ENCODE measurements at places on chromosomes 12 and 14.

- no peak for DNase-seq
Measured at GRCh38 chr12:84874125-84874824, 38.3 kb downstream of the SLC6A15 start.

DNA sequence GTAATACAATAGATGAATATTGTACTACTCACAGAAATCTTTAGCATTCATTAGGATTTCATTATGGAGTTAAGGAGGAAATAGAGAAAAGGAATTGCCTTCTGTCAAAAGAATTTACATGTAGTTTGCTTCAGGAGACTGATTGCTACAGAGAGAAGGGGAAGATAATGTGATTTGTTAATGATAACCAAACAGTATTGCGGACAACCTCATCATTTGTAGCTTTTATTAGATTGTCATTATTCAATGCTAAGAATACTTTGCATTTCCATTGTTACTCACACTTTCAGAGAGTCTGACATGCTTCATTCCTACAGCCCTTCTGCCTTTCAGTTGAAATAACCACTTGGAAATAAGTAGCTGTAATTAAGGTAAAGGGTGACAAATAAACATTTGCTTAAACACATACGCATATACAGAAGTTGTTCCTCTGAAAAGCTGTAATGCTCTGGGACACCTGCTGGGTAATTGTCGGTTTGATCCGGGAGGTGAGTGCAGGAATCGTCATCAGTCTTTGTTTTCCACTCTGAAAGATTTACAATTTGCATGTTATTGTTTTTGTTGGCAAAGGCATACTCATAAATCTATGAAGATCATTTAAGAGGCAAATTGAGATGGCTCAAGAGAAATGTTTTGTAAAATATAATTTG lies 600.2 kb downstream of the TRHDE start:
- no peak for DNase-seq

DNA sequence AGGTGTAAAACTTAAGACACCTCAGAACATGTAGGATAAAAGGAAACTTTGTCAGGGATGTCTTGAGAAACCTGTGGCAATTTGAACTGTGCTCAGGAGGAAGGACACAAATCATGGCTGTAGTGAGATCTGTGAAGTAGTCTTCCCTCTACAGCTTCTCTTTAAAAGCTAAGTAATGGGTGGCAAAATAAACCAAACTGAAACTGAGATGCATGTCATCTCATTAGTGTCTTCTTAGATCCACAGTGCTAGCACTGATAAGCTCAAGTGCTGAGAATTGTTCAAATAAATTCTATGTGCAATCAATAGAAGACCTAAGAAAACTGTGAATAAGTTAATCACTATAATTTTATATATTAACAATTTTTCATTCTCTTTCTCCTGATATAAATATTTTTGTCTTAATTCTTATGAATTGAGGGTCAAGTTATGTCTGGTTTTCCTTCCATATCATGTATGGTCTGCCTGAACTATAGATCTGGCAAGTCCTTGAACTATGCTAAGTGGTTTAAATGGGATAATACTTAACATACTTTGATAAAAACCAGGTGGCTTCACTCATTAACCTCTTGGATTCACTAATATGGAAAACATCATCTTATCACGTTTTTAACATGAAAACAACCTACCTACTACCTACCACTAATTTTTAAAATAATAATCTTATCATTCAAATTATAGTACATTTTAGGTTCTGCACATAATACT lies 27.2 kb downstream of the SYT1 start:
- DNase-seq: no peak

DNA sequence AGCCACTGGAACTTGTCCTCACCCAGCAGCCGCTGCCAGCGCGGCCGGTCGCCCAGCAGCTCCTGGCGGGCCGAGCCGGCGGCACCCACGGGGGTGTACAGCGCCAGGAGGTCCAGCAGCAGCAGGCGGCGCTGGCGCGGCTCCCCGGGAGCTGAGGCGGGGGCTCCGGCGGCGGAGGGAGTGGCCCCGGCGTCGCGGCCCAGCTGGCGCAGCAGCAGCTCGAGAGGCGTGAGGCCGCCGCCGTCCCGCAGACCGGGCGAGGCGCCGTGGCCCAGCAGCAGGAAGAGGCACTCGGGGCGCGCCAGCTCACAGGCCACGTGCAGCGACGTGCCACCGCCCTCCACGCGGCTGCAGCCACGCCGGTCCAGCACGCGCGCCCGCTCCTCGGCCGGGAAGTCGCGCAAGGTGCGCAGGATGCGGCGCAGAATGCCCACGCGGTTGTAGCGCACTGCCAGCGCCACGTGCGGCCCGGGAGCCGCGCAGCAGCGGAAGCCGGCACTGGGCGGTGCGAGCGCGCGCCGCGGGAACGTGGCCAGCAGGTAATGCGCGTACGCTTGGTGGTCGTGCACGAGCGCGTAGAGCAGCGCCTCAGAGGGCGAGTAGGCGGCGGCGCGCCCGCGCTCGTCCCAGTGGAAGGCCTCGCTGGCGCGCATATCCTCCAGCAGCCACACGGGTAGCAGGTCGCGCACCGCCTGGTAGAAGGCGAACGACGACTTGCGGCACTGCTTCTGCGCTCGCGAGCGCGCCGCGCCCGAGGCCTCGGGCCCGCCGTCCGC lies 2.3 kb downstream of the ANKRD9 start:
- no peak for DNase-seq

GRCh38 chr14:102690509-102691286 lies 86.6 kb upstream of the TRAF3 start:
- DNase-seq: no peak

DNA sequence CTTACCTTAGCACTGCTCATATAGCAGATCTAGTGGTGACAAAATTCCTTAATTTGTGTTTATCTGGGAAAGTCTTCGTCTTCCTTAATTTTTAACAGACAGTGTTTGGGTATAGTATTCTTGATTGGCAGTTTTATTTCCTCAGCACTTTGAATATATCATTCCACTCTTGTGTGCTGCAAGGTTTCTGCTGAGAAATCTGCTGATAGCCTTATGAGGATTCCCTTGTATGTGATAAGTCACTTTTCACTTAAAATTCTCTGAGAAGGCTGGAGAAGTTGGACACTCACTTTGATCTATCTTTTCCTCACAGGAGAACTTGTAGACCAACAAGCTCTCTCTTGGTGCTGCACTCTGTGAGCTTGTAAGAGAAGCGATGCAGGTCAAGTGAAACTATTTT lies 306.1 kb upstream of the RTL1 start:
- no peak for DNase-seq

DNA sequence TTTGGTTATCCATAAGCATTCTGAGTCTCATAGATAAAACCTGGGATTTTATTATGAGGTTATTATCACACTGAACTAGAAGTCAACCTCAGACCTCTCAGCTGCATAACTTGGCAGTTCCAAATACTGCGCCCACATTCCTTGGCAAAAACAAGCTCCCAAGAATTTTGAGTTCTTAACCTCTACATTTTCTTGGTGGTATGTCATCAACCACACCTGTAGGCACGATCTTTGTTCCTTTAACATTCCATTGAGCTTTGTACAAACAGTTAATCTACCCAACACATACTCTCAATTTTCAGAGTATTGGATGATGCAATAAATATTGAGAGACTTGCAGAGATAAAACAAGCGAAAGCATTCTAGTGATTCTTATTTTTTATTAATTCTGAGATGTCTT lies 371.8 kb upstream of the PRICKLE1 start:
- DNase-seq: no peak

DNA sequence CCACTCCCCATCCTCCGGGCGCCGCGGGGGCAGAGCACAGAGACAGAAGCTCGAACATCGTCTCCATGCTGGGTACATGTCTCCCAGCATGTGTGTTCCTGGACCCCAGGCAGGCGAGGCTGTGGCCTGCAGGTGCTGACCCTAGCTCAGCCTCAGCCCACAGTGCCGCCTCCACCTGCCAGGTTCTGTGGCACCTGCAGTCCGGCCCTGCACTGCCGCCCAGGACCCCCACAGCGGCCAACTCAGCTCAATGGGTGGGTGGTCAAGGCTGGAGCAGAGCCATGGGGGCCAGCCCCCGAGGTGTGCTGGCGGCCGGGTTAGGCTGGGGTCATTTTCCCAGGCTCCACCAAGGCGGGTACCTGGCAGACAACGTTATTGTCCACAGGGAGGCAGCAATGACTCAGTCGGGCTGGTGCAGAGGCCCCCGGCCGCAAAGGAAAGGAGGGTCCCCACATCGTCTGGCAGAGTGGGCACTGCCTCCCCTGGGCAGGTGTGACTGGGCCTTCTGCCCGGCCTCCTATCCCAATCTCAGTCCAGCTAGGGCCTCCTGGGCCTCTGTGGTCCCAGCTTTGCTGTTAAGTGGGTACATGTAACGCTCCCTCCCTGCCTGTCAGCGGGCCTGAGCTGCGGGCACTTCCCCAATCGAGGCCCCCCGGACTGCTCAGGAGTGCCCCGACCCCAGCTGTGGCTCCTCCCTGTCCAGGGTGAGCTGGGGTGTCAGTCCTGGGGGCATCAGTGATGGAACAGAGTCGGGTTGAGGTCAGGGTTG lies 20.2 kb upstream of the NUDT14 start:
- no peak for DNase-seq

- DNase-seq: no peak
Measured at GRCh38 chr14:99535448-99535847, 54.2 kb downstream of the CCNK start.

GRCh38 chr12:132146098-132146497 lies 1.8 kb downstream of the NOC4L start:
- no peak for DNase-seq

- DNase-seq: no peak
Measured at GRCh38 chr12:131120831-131121271, 167.1 kb downstream of the ADGRD1 start.

DNA sequence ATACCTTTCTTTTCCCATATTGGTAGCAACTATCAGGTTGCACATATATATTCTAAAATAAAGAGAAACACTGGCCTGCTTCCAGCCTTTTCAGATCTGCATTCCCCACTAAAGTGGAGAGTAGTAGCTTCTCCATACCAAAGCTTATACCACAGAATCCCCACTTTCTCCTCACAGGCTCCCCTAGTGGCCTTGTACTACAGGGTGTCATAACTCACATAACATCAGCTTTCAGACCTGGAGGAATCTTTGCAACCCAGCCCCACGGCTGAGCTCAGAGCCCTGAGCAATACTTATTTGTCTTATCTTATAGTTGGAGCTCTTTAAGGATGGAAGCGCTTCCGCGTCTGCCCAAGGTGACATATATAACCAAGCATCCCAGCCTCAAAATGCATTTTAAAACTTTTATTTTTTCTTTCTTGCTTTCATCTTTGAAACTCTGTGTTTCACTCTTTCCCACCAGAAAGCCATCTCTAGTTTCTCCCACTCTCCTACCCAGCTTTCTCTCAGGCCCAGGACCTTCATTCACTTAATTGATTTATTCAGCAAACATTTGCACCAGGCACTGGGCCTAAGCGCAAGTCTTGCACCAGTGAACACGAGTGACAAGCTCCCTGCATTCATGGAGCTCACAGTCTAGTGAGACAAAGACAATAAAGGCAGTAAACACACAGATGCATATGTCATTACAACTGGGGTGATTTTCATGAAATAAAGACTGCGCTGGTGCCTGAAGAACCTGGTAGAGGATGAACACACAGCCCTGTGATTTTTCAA lies 254.7 kb downstream of the IPO8 start:
- DNase-seq: no peak

DNA sequence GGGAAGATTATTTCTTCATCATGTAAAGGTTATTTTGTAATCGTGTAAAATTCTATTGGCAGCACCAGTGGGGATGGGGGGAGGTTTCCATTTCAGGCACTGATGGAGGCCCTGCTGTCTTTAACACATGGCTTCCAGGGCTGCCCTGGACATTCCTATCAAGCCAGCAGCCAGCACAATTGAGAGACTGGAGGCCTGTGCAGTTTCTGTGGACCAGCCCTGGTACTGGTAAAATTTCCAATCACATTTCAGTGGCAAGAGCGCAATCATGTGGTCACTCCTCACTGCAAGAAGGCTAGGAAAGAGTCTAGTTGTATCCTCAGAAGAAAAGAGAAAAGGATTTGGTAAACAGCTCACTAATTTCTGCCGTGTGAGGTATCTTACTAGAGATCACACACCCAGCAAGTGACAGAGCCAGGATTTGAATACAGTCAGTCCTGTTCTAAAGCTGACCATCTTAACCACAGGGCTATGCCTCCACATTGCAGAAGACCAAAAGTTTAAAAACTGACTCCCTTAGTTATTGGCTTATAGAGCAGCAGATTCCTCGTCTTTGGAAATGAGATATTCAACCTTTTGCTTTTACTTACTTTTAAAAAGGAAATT lies 179.4 kb upstream of the ARHGAP5 start:
- DNase-seq: no peak

GRCh38 chr12:110249105-110249504 lies 31.9 kb upstream of the ATP2A2 start:
- DNase-seq: no peak

GRCh38 chr14:75369506-75369905 lies 58.3 kb upstream of the JDP2 start:
- no peak for DNase-seq

DNA sequence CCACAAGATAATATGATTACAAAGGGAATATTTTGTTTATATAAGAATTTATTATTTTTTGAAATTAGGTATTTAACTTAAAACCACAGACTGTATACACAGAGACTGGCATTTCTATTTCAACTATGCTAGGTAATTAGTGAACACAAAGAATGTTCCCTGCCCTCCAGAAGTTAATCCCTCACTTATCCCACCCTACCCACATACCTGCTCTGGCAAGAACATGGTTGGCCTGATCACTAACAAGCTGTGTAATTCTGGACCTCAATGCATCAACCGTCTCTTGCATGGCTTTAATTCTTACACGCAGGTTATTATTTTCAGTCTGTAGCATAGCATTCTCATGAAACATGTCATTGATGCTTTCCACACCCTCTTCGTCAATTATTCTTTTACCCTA lies 85.9 kb downstream of the KIF21A start:
- no peak for DNase-seq

GRCh38 chr14:101843665-101844064 lies 82.2 kb downstream of the PPP2R5C start:
- no peak for DNase-seq

GRCh38 chr14:79011091-79011919 lies 841.1 kb downstream of the NRXN3 start:
- no peak for DNase-seq

DNA sequence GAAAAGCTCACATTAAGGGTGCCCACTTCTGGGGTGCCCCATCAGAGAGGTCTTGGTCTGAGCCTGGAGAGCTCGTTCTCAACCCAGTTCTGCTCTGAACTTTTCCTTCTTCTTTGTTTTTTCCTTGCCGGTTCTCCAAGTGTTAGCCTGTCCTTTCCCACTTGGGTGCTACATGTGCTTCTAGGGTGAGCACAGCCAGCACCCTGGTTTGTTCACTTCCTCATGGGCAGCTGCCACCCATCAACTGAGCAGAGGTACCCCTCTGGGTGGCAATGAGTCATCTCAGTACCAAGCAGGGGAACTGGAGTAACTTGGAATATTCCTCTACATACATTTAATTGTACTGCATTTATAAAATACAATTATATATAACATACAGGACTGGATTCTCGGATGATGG lies 3.9 kb upstream of the SYNE3 start:
- no peak for DNase-seq

GRCh38 chr12:92574051-92574783 lies 128.6 kb upstream of the PLEKHG7 start:
- no peak for DNase-seq
